ENCODE measurements at places on chromosomes 11 and 22.

GRCh38 chr11:43916621-43917020 lies 25.8 kb upstream of the C11orf96 start:
- peak; percentile 37 for DNase-seq

- DNase-seq = no peak
Measured at GRCh38 chr11:36074941-36075431, 131.1 kb downstream of the LDLRAD3 start.

GRCh38 chr22:42317691-42318547 lies 47.5 kb upstream of the TCF20 start:
- no peak for DNase-seq

DNA sequence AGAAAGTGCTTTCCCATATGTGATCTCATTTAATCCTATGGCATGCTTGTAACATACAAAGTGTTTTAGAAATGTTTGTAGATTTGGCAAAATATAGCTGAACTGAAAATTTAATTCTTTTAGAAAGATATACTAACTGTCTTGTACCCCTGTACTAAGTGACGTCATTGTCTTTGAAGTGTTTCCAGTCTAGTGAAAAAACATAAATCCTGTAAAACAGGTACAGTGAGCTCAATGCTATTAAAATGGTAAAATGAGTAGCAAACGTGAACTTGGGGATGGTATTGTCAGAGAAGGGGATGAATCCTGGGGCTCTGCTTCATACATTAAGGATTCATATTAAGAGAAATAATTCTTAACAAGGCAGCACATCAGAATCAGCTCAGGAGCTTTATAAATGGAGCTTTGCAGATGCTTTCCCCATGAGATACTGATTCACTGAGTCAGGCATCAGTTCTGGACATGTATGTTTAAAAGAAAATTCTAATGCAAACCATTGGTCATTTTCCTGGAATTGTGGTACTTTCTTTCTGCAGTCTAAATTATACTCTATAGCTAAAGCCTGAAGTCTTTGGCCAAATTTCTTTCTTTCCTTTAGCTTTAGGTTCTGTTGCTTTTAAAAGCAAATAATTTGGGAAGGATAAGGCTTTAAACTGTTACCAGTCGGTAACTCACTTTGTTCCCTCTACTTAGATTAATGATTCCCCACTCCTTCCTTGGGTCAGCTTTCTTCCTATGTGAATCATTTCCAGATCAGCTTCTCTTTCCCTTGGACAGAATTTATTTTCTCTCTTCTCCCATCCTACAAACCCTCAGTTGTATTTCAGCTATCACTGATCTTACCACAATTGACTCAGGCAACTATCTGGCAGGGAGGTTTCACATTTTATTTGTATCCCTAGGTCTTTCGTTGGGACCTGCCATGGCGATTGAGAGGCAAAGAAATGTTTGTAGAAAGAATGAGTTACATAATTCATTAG lies 57.5 kb upstream of the DDI1 start:
- no peak for DNase-seq

GRCh38 chr11:33310720-33311500 lies 53.7 kb downstream of the HIPK3 start:
- no peak for DNase-seq

DNA sequence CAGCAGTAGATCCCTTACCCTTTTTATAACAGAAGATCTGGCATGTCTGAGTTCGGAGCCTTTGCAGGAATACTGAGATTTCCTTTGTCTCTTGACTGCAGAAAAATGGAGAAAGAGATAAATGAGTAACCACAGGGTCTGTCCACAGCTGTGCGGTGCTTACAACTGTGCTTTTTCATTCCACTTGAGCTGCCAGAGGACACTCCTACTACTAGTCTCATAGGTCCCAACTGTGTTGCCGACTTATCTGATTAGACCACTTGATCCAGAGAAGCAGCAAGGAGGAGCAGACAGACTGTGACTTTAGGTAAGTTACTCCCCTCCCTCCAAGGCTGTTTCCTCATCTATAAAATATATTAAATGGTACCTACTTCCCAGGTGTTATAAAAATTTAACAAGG lies 17.5 kb downstream of the FAM227A start:
- peak; percentile 52 for DNase-seq

- DNase-seq = no peak
Measured at GRCh38 chr11:120857508-120857907, 166.4 kb upstream of the TBCEL start.
